ENCODE measurements at places on chromosomes 2 and 18. TPM values are rescaled to one million over a fixed set of nuclear protein-coding genes. Genes with fewer than 3 reads are reported as not detected.

GRCh38 chr2:189818249-189819038 lies 34.2 kb downstream of the PMS1 start:
- no peak for DNase-seq

DNA sequence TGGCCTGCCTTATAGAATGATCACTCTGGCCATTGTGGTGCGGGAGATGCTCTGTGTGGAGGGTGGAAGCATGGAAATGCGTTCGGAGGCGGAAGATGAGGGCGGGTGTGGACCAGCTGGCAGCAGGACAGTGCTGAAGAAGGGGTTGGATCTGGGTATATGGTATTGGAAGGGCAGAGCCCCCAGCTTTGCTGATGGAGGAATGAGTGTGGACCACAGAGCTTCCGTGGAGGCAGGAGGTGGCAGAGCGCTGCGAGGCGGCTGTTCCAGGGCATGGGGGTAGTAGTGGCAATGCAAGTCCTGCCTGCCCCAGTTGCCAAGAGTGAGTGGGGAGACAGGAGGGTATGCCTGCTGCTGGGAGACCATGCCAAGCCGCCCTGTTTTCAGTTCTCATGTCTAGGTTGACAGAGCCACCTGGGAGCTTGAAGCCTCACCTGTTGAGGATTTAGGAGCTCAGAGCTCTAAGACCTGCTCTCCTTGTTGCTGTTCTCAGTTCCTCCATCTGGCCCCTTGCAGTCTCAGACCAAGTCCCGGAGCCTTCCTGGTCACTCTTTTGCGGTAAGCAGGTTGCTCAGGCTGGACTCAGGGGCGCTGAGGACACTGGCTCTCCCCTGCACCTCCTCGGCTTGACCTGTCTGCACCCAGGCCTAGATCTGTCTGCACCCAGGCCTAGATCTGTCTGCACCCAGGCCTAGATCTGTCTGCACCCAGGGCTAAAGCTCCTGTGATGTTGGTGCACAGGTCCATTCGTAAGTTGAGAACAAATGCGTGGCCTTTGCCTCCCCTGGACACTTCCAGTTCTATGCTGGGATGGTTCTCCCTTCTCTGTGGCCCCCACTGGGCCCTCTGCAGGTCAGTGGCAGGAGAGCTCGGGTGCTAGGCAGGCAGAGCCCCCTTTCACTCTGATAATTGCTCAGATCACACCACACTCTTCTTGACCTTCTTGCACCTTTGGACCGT lies 290.5 kb upstream of the HS6ST1 start:
- no peak for DNase-seq

DNA sequence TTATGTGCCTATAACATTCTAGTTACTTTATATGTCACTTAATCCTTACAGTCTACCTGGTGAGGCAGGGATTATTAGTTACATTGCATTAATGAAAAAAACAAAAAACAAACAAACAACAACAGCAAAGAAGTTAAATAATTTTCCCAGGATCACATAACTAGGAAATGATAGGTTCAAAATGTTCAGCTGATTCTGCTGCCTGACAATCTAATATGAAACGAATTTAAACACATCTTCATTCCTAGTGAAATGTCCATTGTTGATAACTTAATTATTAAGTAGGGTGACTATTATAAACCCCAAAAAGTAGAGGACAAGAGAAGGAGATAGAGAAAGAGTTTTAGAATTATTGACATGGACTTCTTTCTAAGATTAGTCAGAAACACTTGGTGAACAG lies 22.6 kb downstream of the HOXD1 start:
- DNase-seq: no peak

Gene IL36B
- not detected for total RNA-seq

- no peak for DNase-seq
Observed at GRCh38 chr2:5454051-5454390, 238.2 kb upstream of the SOX11 start.

Gene ING5
- total RNA-seq: 48.0 TPM

DNA sequence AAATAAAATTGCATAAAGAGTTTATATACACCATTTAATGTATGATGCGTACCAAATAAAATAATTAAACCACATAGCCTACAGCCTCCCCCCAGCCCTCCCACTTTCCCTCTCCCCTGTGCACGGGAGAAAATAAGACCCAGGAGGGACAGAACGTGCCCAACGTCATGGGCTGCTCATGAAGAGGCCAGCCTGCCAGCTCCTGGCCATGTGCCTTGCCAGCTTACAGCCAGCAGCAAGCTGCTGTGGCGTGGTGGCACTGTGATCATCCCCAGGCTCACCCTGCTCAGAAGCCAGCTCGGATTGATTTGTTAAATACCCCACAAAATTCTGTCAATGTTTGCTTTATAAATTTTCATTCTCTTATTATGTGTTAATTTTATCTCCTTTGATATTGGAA lies 7.6 kb downstream of the GPR148 start:
- no peak for DNase-seq
